ENCODE measurements at places on chromosomes 1 and 21.

DNA sequence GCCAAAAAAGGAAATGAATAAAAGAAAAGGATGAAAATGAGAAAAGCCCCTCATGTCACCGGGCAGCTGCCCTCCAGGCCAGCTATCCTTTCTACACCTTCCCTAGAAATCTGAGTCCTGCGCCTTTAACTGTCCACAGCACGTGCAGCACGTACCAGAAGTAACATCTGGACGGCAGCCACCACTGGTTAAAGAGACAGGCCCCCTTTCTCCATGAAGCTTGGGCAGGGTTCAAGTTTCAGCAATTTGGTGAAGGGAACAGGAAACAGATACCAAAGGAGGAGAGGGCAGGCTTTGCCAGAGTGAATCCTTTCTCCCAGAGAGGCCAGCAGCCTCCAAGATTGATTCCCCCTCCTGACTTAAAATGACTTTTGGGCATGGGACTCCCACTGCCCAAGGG is 3.6 kb upstream of the KIAA2013 start:
- DNase-seq, result no peak

GRCh38 chr21:44089001-44089911 is 17.9 kb upstream of the PWP2 start:
- no peak for DNase-seq

DNA sequence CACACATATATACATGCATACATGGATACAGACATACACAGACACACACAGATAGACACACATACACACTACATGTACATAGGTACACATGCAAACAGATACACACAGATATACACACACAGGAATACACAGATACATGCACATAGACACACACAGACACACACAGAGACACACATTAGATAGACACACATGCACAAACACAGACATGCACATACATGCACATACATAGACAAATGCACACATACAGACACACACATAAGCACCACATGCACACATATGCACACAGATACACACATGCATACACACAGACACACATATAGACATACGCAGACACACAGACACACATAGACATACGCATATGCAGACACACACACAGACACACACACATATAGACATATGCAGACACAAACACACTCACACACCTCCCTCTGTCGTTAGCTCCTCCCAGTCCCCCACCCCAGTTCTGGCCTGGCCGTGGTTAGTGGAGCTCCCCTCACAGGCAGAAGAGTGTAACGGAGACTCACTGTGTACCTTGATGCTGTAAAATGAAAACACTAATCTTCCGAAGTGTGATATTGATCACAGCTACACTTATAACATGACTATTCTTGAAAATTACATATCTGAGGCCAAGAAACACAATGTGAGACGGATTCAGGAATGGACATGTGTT is 7.6 kb downstream of the UBASH3A start:
- no peak for DNase-seq

DNA sequence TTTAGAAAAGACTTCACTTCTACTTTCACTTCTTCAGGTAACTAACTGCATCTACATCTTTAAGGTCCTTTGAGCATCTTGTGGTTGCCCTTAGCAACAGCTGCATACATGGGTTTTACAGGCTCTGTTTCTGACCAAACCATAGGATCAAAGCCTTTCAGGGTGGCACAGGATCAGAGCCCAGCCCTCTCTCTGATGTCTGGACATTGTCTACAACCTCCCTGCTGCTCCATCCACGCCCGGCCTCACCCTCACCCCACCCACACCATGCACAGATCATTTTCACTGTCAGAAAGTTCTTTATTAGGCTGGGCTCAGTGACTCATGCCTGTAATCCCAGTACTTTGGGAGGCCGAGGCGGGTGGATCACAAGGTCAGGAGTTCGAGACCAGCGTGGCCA is 5.2 kb downstream of the NCF2 start:
- no peak for DNase-seq
